ENCODE measurements at places on chromosomes 3 and 15.
A peak's percentile ranks its signal among the peaks of the same experiment; 100 is the strongest.

- no peak for DNase-seq
Measured at GRCh38 chr3:34312684-34313083, 514.3 kb downstream of the PDCD6IP start.

- DNase-seq, result no peak
Measured at GRCh38 chr15:29570948-29571791, 251.1 kb downstream of the TJP1 start.

GRCh38 chr3:37723585-37723984, 138.1 kb upstream of the CTDSPL start:
- no peak for DNase-seq

GRCh38 chr3:106711650-106712049, 665.6 kb upstream of the CCDC54 start:
- DNase-seq, result no peak

- no peak for DNase-seq
Measured at GRCh38 chr3:137349557-137350348, 392.0 kb downstream of the IL20RB start.

DNA sequence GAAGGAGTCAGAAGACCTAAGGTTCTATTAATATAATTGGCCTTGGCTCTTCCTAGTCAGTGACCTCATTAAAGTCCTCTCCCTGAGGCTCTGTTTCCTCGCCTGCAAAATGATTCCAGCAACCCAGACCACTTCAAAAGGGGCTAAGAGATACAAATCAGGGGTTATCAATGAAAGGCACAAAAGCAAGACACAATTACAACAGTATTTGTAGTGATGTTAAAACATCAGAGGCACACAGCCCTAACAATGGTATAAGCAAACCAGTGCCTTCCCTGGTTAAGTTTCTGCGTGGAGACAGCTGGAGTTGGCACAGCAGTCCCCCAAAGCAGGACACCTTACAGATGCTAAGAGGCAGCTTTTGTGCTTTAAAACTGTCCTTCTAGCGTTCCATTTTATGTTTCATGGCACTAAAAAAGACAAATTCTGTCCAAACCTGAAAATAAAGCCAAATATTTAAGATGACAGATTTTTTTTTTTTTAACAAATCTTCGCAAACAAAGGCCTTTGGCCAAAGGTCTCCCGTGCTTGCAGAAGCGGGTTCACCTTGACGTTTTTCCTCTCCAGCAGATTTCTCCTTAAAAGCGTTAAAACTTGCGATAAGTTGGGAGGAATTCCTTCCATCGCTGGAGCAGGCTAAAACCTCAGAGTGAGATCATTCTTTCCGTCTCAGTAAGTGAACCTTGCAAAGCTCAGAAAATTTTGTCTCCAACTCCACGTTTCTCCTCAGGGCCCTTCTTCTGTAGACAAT, 999 bp downstream of the ZNF280D start:
- DNase-seq, result no peak

DNA sequence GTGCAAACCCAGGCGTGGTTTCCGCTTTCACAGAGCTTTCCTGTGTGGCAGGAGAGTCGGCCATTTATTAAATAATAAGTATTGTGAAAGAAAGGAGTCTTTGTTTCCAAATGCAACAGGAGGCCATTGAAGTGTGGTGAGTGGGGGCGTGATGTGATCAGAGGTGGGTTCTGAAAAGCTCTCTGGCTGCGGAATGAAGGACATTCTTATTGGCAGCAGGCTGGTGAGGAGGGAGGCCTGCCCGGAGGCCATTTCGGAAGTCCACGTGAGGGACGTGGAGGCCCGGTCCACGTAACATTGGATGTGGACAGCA, 11.1 kb downstream of the ARNT2 start:
- no peak for DNase-seq

GRCh38 chr3:901953-902778, 190.7 kb upstream of the CNTN6 start:
- DNase-seq, result no peak

- DNase-seq, result no peak
Measured at GRCh38 chr15:38271895-38272294, 19.3 kb downstream of the SPRED1 start.

- DNase-seq, result no peak
Measured at GRCh38 chr3:130093741-130094391, 12.2 kb downstream of the ALG1L2 start.

DNA sequence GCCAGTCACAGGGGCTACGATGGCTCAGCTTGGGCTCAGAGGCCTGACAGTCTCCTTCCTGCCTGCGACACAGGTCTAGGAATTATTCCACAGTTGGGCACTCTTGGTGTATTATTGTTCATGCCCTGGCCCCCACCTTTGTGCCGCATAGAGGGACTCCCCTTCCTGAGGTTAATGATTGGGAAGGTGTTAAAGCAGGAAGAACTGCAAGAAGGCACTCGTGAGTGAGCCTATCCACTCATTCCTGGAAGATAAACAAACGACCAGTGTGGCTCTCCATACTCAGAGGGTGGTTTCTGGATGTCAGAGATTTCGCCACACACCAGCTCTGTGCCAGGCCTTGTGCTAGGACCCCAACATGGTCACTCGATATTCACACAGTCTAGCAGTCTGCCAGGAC, 12.3 kb downstream of the LIPC start:
- DNase-seq, result no peak

GRCh38 chr3:81434161-81434560, 327.3 kb downstream of the GBE1 start:
- no peak for DNase-seq

GRCh38 chr3:172658344-172659245, 52.3 kb downstream of the NCEH1 start:
- DNase-seq, result no peak

GRCh38 chr3:153209596-153209995, 47.6 kb downstream of the RAP2B start:
- DNase-seq, result no peak

- DNase-seq, result no peak
Measured at GRCh38 chr15:77749236-77749997, 116.7 kb upstream of the LINGO1 start.

- DNase-seq, result peak; percentile 55
Measured at GRCh38 chr3:11236588-11237461, 35.4 kb upstream of the ATG7 start.

GRCh38 chr15:80966431-80967197, 23.0 kb downstream of the MESD start:
- DNase-seq, result no peak
